ENCODE measurements at places on chromosomes 4 and X.

- ATAC-seq: no peak
Measured at GRCh38 chr4:73828956-73829355, 7.5 kb upstream of the CXCL6 start.

GRCh38 chrX:64195862-64196261 is 9.6 kb downstream of the AMER1 start:
- no peak for ATAC-seq

DNA sequence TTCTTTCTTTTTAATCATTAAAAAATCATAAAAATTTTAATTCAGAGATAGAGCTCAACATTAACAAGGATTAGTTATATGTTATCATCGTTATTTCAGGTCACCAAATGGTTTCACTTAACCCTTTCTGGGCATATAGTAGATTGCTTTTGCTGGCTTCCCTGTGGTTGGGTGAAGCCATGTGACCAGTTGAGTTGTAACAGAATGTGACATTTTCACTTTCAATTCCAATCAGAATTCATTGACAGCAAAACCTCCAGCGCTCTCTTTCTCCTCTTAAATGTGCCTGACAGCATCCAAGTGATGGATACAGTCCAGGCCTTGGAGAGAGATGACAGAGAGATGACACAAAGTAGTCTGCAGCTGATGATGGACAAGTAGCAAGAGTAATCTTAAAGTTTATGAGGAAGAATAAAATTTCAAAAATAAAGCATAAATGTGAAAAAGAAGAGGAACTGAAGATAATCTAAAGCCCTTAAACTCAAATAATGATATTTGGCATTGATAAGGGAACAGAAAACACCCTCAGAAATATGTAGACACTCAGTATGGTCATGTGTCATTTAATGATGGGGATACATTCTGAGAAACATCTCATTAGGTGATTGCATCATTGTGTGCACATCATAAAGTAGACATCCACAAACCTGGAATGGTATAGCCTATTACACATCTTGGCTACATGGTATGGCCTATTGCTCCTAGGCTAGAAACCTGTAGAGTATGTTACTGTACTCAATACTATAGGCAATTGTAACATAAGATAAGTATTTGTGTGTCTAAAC is 92.3 kb upstream of the QRFPR start:
- no peak for ATAC-seq

DNA sequence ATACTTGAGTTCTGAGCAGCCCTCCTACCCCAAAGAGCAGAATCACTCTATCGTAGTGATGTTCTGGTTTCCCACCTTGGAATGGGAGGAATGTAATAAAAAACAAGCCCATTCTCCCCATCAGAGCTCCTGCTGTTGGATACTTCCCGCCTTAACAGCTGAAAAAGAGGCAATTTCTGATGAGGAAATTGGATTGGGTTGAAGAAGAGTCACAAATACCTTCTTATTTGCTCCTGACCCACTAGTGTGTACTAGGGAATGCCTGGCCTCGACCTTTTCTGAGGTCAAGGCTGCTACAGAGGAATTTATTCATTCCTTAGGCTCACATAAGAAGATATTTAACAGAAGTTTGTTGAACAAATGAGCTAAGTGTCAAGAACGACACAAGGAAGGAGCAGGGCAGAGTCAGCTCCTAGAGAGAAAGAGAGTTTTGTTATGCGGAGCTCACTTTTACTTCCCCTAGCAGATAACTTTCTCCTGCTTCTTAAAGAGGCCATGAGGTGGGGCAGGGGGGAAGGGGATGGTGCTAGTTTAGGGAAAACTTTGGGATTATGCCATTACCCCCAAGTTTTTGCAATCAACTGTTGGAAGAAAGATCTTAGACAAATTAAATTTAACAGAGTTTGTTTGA is 273.8 kb upstream of the CLNK start:
- no peak for ATAC-seq

GRCh38 chrX:119402588-119402987 is 3.5 kb downstream of the SLC25A43 start:
- ATAC-seq: no peak
